ENCODE measurements at places on chromosomes 3 and 15.
A peak's percentile ranks its signal among the peaks of the same experiment; 100 is the strongest.

DNA sequence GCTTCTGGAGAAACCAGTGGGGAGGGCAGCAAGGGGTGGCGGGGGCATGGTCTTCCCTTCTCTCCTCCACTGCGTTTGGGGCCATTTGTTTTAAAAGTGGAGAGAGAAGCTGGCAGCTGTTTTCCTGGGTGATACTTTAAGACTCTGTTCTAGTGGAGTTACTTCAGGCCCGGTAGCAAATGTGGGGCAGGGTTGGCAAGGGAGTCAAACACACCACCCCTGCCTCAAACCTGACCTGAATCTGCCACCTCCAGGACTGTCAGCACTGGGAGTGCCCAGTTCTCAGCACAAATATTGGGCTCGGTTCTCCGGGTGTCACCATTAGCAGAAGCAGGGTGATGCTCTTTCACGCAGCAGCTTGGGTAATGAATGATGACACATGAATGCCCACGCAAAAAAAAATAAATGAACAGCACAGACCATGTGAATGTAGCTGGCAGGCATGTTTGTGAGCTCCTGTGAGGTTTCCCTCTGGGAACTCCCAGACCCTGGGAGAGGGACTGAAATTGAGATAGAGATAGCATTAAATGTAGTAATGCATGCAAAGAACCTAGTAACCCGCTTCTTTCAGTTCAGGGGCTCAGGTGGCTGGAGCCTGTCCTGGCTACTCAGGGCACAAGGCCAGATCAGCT is 424.0 kb downstream of the MCTP2 start:
- DNase-seq, result no peak

DNA sequence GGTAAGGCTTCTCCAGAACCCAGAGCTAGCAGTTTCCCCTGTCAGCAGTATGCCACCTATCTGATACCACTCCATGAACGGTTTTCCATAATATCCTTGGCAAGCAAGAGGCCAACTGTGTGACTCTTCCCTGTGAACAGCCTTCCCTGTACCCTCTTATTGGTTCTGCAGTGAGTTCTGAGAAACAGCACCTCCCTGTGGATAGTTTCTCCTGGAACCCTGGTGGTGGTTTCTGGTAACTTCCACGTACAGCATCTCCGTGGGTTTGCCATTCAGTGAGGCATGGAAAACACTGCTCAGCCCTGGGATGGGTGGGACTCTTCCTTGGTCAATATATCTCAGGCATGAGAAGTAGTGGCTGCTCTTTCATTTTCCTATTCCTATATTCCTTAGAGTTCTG is 19.4 kb upstream of the SERPINI2 start:
- DNase-seq, result peak; percentile 4

DNA sequence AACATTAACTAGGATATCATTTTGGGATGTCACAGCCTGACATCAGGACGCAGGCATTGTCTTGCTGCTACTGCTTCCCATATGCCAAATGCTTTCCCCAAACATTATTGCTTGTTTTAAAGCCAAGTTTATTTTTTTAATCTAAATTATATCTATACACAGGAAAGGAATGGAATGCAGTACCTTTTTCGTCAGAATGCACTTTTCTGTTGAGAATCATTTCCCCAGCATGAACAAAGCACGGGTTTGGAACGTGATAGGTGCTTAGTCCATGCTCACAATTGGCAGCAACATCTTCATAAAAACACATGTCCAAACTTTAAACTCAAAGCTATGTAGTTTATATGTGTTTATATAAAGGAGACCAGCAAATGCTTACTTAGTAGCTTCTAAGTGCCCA is 26.1 kb downstream of the PXK start:
- DNase-seq, result no peak

DNA sequence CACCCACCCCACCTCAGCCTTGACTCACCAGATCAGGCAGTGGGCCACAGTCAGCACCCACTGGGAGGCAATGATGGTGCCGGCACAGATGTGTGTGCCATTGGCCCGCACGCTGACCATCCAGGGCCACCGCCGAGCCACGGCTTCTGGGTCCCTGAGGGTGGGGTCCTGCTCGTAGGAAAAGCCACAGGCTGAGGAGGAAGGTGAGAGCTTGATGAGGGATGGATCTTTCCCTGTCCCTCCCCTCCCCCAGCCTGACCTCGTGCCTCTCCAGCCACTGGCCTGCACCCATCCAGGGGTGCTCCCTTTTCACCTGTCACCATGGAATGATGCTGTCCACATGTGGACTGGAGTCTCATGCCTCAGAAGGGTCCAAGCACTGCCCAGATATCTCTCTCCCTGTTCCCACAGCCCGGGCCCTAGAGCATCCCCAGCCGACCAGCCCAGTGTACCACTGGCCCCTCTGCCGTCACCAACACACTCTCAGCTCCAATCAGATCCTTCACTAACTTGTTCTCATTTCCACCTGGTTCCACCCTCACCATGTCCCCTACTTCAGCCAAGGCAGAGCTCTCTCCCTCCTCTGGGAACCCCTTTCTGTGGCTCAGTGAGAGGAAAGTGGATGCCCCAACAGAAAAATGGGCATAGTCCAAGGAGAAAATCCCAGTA is 2.0 kb downstream of the PRSS50 start:
- DNase-seq, result no peak

GRCh38 chr3:57983734-57984518 is 24.3 kb upstream of the FLNB start:
- peak; percentile 96 for DNase-seq

DNA sequence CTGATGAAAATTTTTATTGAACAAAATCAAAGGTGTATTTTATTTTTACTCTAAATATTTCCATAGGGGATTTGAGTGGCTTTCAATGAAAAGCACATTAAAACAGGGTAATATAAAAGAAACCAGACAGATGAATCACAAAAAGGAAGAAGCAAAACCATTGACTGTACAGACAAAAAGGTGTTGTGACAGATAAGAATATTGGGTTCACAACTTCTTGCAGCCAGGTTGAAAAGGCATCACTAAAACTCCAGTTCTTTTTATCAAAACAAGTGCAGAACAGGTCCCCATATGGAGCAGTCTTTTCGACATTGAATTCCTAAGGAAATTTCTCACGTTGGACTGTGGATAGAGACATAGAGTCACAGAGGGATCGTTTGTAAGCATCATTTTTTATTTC is 53.8 kb downstream of the AGTR1 start:
- no peak for DNase-seq

DNA sequence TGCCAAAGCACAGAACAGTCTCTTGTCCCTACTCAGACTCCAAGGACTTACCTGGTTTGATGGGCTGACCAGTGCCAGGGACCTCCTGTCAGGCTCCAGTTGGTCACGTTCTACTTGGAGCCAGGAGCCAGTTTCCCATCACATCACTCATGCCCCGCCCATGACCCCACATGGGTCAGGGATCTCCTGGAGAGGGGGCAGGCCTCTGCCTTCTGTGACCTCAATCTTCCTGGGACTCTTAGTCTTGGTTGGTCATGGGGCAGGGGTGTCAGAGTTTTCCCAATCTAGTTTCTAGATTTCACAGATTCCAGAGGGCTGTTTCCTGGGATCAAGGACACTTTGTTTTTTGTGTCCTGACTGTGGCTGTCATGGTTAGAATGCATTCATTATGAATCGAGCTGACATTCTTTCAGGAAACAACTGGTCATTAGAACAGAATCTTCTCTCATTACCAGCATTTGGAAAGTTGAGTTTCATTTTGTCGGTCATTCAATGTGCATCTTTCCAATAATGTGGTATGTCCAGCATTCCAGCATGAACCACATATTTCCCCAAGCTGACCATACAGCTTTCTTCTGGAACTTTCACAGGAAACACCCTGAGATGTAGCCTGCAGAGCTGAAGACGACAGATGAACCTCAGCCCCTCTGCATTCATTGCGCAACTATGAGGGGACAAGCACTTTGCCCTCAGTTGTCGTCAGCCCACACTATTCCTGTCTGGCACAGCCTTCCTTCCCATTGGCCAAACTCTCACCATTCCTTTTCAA is 19.8 kb downstream of the CYP19A1 start:
- DNase-seq, result peak; percentile 45

- DNase-seq, result no peak
Observed at GRCh38 chr3:44363591-44363990, 25.0 kb downstream of the TCAIM start.

GRCh38 chr3:166190360-166190759 is 353.1 kb upstream of the BCHE start:
- peak; percentile 18 for DNase-seq

DNA sequence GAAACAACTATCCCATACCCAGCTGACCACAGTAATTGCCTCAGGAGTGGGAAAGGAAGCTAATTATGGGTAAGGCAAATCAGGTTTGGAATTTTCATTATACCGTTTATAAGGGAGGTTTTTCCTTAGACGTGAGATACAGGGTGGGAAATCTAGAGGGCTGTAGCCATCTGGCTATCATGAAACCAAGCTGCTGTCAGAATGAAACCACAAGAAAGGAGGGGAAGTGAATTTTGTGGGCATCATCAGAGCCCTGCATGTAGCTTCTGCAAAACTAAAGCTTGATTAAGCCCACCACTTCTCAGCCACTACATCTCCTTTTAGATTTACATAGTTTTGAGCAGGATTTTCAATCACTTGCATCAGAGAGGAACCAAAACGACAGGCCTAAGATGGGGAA is 893.5 kb downstream of the TUSC7 start:
- no peak for DNase-seq

- peak; percentile 94 for DNase-seq
Observed at GRCh38 chr15:64070965-64071851, 22.4 kb downstream of the CIAO2A start.

GRCh38 chr3:29363110-29363509 is 82.2 kb downstream of the RBMS3 start:
- no peak for DNase-seq

DNA sequence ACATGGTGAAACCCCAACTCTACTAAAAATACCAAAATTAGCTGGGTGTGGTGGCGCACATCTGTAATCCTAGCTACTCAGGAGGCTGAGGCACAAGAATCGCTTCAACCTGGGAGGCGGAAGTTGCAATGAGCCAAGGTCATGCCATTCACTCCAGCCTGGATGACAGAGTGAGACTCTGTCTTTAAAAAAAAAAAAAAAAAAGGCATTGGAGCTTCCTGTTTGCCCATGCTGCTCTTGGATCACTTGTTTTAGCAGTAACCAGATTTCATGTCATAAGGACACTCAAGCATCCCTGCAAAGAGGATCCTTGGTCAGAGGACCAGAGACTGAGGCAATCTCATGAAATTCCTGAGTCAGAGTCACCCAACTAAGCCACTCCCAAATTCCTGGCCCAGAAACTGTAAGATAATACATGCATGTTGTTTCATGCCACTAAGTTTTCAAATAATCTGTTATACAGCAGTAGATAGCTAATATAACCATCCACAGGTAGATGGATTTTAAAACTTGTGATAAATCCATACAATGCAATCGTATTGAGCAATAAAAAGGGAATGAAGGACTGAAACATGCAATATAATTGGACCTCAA is 82.0 kb upstream of the XXYLT1 start:
- DNase-seq, result peak; percentile 65

DNA sequence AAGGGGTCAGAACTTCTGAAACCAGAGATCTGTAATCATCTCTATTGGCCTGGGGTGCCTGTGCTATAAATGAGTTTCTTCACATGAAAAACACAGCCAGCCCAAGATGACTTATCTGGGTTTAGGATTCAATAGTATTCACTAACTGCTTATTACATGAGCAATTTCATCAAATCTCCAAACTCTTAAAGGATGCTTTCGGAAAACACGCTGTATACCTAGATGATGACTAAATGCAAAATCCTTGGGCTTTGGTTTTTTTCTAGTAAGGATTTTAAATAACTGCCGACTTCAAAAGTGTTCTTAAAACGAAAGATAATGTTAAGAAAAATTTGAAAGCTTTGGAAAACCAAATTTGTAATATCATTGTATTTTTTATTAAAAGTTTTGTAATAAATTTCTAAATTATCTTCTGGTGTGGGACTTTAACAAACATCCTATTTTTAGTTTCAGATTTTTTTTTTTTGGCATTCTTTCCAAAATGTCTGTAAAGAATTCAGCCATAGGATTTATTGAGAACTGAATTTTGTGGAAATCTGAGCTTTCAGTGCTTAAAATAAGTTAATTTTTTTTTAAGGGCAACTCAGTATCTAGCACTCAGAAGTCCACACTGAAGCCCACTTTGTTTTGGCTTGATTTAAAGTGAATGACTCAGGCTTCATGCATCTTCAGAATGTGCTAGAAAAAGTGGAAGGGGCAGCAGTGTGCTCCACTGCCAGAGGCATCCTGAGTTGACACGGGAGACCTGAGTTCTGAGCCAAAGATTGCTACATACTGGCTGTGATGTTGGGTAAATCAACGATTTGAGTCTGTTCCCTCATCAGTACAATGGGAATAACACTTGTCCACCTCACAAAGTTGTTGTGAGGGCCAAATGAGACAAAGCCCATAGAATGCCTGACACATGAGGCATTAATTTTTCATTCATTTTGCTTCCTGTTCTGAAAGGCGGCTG is 18.7 kb downstream of the TMEM43 start:
- peak; percentile 95 for DNase-seq

DNA sequence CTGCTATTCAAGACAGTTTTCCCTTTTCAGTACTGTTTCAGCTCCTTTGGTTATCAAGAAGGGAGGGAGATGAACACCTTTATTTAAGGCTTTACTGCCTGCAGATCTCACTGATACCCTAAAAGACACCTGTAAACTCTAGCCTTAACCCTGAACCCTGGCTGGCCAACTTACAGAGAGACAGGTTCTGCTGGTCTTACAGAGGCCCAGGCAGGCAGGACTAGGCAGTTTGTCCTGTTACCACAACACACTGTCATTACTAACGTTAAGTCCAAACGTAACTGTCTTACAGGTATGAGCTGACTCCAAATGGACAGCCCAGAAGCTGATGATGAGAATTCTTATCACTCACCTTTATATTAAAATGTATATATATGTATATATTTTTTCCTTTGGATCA is 42.1 kb downstream of the ESYT3 start:
- DNase-seq, result no peak

DNA sequence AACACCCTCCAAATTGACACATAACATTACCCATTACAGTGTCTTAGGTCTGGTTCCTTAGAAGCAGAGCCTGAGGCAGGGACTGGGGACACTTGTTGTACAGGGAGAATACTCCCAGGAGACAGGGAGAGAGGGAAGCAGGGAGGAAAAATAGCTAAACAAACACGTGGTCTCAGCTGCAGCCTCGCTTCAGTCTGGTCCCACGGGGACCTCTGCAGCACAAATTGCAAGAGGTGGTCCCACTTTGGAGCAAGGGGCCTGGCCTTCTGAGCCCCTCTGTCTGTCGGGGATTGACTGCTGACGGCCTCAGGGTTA is 25.0 kb upstream of the PLA2G4D start:
- DNase-seq, result no peak

DNA sequence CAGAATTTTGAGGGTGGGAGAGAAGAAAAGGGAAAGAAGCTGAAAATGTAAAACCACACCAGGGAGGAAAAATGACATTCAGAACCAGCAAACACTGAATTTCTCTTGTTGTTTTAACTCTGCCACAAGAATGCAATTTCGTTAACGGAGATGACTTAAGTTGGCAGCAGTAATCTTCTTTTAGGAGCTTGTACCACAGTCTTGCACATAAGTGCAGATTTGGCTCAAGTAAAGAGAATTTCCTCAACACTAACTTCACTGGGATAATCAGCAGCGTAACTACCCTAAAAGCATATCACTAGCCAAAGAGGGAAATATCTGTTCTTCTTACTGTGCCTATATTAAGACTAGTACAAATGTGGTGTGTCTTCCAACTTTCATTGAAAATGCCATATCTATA is 15.5 kb downstream of the GREM1 start:
- DNase-seq, result no peak
